ENCODE measurements at places on chromosomes 7 and 10.

- DNase-seq: no peak
These were observed 33.3 kb upstream of the FGFR2 start for GRCh38 chr10:121631365-121632029.

DNA sequence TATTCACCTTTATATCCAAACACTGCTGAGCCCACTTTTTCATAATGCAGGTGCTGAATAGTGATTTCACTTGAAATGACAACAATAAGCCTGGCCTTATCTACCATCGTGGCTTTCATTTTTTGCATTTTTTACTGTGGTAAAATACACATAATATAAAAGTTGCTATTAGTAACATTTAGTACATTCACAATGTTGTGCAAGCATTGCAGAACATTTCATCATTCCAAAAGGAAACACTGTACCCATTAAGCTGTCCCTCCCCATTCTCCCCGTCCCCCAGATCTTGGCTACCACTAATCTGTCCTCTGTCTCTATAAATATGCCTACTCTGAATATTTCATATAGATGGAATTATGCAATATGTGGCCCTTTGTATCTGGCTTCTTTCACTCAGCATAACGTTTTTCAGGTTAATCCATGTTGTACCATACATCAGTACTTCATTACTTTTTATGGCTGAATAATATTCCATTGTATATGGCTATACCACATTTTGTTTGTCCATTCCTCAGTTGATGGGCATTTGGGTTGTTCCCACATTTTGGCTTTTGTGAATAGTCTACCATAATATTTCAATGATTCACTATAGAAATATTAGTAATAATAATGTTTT, 68.5 kb upstream of the ARID5B start:
- DNase-seq: no peak

DNA sequence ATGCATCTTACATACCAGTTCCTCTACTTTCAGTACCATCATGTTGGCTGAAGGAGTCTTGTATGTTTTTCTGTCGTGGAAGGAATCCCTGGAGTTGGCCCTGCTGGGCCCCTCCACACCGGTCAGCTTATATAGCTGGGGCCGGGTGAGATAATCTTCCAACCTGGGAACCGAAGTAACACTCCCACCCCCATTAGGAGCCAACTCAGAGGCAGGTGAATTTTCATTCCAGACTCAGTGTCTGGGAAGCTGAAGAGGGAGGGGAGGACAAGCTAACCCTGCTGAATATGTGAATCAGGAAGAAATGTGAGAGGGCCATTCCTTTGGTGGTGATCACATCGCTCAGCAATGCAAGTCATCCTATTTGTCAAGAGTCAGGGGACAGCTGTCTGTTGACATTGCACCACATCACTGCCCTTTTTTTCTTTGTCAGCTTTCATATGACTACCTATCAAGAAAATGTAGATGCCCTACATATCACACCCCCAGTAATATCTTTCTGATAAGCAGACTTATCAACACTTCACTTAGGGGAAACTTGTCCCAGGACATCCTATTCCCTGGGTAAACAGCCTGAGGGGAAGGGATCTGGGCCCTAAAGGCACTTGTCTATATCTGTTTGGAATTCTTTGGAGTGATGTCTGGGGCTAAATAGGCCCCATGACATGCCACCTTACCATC, at the start of gene ANKRD1:
Gene ANKRD1, minus strand, starts transcription at position 102 of the 681 bp plus-strand sequence. Its CDS starts 60 bp downstream, at position 42.
- no peak for DNase-seq

GRCh38 chr10:87659571-87660483, at the start of gene PAPSS2:
TSS of gene PAPSS2 (plus strand) at chr10:87659878. CDS start at chr10:87659982, 104 bp downstream.
- peak; percentile 29 for DNase-seq

DNA sequence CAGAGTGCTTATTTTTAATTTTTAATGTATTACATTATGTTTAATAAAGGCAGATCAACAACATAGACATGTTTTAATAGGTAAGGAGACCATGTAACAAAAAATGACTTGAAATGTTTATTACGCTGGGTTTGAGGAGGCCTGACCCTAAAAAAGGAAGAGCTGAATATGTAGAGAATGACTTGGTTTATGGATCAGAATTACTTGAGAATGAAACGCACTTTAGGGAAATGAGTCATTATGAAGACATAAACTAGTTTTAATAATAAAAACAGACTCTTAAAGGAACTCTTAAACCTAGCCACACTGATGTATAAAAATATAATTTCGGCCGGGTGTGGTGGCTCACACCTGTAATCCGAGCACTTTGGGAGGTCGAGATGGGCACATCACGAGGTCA, 56.5 kb downstream of the CTTNBP2 start:
- DNase-seq: no peak

GRCh38 chr10:7819121-7819460, 786 bp downstream of the TAF3 start:
- DNase-seq: peak; percentile 10

DNA sequence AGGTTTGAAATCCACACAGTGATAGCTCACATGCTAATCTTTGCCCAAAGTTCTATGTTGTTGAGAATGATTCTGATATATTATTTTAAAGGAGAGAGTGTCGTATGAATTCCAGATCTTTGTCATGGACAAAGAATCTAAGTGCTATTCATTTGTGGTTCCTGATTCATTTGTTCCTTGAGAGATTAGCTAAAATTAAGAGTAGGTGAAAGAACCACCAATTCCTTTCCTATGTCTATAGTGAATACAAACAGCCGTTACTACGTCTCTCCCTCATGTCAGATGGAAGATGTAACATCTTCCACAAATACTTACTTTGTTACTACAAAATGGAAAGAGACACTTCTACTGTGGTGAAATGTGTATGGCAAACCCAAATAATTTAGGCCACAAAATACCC, 3.3 kb upstream of the PLXDC2 start:
- DNase-seq: no peak

GRCh38 chr10:72425133-72425532, 70.4 kb upstream of the DNAJB12 start:
- no peak for DNase-seq

GRCh38 chr10:69620625-69621024, 9.4 kb upstream of the FAM241B start:
- no peak for DNase-seq

DNA sequence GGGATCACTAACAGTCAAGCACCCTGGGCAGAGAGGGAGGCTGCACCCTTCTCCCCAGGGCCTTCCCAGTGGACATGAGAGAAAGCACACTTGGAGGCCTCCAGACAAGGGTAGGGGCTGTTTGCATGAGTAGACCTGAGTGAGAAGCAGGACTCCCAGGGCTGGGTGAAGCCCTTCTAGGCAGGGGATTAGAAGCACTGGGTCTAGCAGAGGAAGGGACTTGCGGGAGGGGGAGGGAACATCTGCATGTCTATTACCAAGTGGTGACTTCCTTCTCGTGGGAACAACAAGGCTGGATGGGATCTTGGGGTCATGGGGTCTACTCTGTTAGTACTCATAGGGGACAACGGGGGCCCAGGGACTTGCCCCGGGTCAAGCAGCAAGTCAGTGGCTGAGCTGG, 67.8 kb downstream of the EMX2 start:
- no peak for DNase-seq

- no peak for DNase-seq
These were observed 6.6 kb upstream of the KLF14 start for GRCh38 chr7:130740606-130741005.

GRCh38 chr10:126950401-126951105, 45.3 kb downstream of the DOCK1 start:
- no peak for DNase-seq

DNA sequence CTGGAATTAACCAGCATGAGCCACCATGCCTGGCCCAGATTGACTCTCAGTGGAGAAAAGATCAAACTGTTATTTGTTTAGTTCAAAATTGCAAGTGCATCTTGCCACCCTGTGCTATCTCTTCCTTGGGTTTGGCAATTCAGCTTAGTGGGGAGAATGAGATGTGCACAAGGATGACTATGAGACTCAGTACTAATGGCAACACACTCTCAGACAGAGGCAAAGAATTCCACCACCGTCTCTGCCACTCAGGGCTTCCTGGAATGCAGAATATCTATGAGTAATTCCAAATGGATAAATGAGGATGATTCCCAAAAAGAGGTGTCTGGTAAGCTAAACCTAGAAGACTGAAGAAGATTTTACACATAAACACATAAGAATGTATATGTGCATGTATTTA, 525.8 kb downstream of the NRG3 start:
- DNase-seq: no peak

GRCh38 chr10:49191349-49191748, 3.2 kb upstream of the TMEM273 start:
- DNase-seq: no peak

DNA sequence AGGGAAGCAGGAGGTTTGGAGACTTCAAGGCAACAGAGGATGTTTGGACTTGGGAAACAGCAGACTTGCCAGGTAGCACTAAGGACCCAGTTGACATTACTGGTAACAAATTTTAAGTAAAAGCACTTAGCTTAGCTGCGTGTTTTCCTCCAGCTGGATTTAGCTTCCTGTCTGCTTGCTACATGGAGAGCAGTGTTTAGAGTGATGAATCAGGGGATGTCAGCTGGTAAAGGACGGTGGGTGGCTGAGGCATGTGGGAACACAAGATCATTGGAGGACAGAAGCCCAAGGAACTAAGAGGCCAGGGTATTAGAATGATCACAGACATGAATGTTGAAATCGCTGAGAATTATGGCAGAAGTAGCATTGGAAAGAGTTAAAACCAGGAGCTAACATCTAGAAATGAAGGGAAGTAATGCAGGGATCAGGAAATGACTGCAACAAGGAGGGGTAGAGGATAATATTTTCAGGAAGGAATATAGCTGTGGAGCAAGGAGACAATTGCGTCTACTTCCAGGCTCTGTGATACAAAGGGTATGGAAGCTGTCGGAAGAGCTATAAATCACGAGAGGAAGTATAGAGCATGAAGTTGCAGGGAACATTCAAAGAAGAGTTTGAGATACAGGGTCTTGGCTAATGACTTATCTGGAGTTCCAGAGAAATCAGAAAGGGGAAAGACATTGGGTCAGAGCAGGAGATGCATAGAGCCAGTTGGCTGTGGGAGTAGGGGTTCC, 34.4 kb downstream of the CALD1 start:
- no peak for DNase-seq

- no peak for DNase-seq
These were observed 14.7 kb downstream of the AQP1 start for GRCh38 chr7:30926313-30926712.

DNA sequence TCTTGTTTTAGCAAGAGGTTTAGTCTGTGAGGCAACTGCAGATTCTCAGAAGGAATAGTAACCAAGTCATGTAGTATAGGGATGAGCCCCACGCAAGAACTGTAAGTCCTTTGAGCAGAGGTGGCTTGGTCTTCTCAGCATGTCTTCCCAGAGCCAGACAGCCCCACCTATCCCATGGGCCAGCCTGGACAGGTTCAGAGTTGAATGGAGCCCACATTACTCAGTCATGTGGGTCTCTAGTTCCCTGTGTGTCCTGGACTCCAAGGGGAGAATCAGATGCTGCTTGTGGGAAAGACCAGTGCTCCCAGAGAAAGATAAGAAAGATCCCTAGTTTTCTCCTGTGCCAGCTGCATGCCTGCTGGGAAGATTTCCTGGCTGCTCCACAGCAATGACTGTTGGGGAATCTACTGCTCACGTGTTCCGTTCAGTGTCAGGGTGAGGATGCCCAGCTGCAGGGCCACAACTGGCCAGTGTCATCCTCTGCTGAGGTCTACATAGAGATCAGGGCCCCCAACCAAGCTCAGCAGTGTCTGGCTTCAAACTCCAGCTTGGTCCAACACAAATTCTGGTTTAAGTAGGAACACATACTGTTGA, 66.9 kb upstream of the UNC5B start:
- DNase-seq: no peak

DNA sequence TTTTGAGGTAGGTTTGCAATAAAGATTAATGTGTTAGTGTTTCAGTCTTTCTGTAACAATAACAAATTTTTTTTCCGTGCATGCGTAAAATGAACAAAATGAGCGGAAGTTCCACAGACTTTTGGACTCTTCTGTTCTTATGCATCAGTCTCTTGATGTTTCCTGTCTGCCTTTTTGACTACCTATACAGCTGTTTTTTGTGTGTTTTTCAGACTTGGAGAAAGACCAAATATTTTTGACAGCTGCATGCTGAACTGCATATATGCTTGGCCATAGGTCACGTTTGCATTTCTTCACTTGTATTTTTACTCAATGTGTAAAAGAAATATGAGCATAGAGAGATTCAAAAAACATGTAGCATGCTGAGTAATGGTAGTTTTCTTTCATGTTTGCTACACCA, 119.3 kb downstream of the BBS9 start:
- DNase-seq: no peak

DNA sequence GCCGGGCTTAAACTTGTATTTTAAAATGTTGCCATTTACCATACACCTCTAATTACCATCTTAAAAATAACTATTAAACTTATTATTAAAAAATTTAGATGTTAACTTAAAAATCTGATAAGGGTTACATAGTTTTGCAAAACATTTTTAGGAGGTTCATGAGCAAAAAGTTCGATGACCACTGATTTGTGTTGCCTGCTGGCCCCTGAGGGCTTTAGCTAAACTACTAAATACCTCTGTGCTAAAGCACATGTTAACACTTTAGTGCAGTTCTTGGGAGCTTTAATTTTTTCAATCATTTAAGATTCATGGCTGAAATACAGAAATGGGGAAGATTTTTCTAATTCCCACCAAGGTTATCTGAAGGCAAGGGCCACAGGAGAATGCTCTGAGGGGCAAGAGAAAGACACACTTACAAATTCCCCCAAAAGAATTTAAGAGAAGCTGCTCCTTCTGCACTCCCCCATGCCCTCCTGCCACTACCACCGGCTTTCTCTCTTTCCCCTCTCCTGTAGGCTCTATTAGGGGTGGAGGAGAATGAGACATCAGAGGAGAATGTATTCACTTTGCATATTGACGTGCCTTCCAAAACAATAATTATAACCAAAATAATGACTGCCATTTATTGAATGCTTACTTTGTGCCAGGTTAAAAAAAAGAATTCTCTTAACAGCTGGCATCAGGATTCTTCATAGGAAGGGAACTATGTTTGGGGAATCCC, 106.2 kb downstream of the RTKN2 start:
- DNase-seq: no peak

GRCh38 chr10:109769966-109770365, 153.3 kb downstream of the XPNPEP1 start:
- no peak for DNase-seq

- no peak for DNase-seq
These were observed 523.9 kb downstream of the SUGCT start for GRCh38 chr7:40658729-40659128.

Measured in GM12892 (cell line).